H1 (cell line): ENCODE measurements at places on chromosomes 16 and 17. TPM values are rescaled to one million over a fixed set of nuclear protein-coding genes. Genes with fewer than 3 reads are reported as not detected.

RHBDF1 gene
- total RNA-seq = 32.5 and 37.4 TPM in 2 replicates

MT1A gene
- total RNA-seq = not detected in 2 replicates

HIC1 gene
- total RNA-seq = 0.09 and 0.19 TPM in 2 replicates

GRCh38 chr16:73122604-73123391 lies 74.9 kb upstream of the ZFHX3 start:
- H3K4me1 ChIP-seq = no peaks in the 10 kb centered on the region
- no peak for DNase-seq
